T-helper 1 cell (primary cell): ENCODE measurements at places on chromosomes 3 and 15.

- DNase-seq, result no peak
Observed at GRCh38 chr15:50275908-50276307, 10.4 kb upstream of the HDC start.

- DNase-seq, result peak; percentile 27
Observed at GRCh38 chr3:38204599-38205471, 39.5 kb downstream of the OXSR1 start.

DNA sequence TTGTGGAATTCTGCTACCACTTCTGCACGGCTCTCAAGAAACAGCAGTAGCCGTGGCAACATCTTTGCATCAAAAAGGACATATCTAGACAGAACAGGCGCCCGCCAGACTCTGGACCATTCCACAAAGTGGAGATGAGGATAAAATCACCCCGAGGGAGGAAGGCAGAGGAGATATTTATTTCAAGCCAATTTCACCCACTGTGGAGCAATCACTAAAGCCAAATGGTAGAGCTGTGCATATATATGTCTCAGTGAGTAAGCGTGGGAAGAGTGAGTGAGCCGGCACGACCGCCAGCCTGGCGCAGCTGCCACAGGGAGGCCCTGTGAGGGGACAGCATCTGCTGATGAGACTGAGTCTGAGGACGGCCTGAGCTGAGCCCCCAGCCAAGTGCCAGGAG is 111.3 kb downstream of the MEGF11 start:
- DNase-seq, result no peak

GRCh38 chr3:128385080-128385832 is 81.4 kb downstream of the DNAJB8 start:
- DNase-seq, result no peak

DNA sequence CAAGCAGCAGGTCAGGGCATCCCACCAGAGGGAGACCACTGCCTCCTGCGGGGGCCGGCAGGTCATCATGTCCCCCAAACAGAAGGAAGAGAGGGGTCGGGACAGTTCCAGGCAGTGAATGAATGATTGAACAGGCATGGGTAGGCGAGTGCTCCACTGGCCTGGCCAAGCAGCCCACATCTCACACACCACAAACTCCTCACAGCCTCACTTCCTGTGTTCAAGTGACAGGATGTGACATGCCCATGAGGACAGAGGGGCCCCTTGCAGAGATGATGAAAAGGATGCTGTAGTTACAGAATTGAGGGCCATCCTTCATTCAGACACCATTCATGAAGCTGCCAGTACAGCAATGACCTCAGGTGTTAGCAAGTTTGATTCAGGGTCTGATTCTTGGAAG is 3.7 kb downstream of the IQSEC1 start:
- no peak for DNase-seq

GRCh38 chr3:167736264-167736787 is 805 bp downstream of the SERPINI1 start:
- no peak for DNase-seq

DNA sequence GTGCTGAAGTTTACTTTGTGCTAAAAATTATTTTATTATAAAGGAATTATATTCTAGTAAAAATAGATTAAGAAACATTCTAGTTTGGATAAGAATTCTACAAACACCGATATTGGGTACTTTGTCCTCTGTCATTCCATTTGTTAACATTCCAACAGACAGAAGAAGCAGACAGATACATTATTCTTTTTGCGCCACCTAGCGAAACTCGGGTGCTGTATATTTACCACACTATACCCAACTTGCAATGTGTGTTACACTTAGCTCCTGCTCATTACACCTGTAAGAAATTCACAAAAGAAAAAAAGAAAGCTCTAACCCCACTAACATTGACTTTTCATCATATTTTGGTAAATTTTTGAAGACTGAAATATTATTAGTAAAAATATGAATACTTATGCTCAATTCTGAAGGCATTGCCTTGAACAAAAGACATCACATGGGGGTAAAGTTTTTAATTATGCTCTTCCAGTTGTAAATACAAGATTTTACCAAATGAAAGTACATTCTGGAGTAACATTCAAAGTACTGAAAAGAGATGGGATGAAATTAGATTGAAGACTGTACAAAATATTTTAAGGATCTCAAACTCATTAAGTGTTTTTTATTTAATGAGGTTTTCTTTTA is 136.5 kb upstream of the MLF1 start:
- DNase-seq, result no peak

DNA sequence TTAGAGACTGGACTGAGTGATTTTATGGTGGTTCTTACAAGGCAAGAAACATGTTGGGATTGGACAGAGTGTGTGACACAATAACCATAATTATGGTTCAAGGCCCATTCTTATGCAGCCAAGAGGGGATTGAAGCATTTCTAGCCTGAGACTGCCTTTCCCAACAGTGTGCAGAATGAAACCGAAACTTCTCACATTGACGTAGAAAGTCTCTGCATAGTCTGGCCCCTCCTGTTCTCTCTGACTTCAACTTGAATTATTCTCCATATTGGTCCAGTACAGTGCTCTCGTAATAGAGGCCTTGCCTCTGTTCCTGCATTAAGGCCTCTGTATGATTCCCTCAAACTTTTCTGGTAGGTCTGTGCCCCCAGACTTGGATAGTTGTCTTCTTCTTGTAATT is 138.3 kb downstream of the DIPK2A start:
- DNase-seq, result no peak

DNA sequence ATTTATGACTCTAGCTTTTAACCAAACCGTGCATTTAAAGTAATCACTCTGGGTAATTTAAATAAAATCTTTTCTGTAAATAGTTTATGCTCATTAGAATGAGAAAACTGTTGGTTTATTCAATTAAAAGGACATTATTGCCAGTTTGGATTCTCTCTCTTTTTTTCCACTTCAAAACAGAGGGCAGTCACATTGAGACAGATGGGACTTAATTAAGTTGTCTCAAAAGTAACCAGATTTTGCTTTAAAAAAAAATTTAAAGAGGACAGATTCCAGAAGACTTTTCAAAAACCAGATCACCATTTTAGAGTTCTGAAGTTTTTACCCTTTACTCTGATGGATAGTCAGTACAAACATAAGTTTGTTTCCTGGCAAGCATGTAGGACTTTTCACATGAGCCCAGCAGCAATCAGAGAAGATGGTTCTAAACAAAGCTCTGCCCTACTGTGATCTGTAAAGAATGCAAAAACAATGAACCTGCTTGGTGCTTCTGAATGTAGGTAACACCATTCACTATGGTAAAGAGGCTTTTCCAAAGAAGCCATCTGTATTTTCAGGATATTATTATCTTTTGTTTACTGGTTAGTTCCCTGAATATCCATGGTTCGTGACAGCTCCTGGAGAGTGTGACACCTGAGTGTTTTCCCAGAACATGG is 136.2 kb downstream of the LRTM1 start:
- no peak for DNase-seq

- DNase-seq, result no peak
Observed at GRCh38 chr3:174891524-174892203, 32.5 kb downstream of the NAALADL2 start.

- DNase-seq, result no peak
Observed at GRCh38 chr3:187051066-187051465, 88.2 kb downstream of the RPL39L start.

DNA sequence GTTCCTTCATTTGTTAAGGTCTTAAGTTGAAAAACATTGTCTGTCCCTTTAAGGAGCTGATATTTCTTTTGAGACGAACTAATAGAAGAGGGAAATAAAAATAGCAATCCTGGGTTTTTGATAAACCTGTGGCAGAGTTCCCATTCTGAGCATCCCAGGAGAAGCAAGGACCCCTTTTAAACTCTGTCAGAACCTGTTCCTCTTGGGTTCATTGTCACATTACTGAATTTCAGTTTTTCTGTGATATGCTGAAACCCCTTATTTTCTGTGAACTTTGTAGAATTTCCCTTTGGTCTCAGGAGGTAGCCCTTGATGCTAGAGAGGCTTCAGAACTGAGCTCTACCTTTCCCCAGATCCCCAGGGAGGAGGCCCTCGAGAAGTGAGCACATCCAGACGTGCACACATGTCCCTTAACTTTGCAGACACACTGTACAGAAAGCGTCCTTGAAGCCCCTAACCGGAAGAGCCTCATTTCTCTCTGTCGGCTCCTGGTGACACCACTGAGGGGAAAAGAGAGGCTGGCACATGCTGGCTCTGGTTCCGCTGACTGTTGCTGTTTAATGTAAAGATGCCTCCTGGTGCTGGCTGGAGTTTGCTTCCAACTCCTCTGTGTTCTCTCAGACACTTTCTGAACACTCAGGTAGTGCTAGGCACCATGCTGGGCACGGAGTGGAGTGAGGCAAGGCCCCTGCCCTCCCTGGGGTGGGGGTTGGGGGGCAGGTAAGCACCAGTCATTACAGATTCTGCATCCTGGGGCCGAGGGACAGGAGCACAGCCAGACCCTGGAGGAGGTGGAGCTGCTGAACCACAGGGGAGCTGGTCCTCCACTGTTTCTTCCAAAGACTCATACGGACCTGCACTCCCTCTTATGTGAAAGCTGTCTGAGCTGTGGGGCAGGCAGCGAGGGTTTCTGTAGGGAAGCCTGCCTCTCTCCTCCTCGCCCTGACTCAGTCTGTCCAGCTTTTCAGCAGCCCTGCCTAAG is 77.5 kb downstream of the CHDH start:
- no peak for DNase-seq

DNA sequence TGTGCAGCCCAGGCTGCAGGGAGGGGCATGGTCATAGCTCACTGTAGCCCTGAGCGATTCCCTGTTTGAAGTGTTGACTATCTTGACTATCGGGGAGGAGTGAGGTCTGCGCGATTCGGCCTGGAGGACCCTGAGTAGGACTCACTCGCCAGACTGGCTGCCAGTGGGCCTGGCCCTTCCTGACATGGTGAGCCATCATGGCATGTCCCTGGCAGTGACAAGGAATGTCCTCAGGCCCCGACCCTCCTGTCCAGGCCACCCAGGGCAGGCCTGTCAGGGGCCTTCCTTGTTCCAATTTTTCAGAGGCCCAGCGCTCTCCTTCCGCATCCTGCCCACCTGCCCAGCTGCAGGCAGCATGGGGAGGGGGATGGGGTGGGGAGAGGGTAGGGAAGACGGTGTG is 5.2 kb upstream of the OCA2 start:
- no peak for DNase-seq

GRCh38 chr3:58084166-58084565 is 75.9 kb downstream of the FLNB start:
- no peak for DNase-seq

GRCh38 chr3:61565569-61565968 is 4.2 kb downstream of the PTPRG start:
- no peak for DNase-seq

- DNase-seq, result no peak
Observed at GRCh38 chr15:95556866-95557225, 773.7 kb upstream of the NR2F2 start.

GRCh38 chr3:187568171-187568570 is 102.0 kb downstream of the SST start:
- DNase-seq, result no peak

DNA sequence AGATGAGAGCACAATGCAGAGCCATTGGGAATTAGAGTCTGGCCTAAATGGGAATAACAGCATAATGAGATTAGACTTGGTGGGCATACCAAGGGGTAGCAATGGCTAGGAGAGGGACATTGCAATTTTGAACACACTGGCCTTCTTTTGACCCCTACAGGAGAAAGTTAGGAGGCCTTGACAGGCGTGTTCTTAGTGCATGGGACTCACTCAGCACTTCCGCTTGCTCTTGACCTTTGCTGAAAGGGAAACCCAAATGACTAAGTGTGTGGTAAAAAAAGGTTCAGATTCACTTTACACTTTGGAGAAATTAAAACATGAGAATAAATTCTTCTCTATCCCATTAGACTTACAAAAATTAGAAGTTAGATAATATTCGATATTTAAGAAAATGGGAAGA is 317.4 kb downstream of the DIPK2A start:
- no peak for DNase-seq

DNA sequence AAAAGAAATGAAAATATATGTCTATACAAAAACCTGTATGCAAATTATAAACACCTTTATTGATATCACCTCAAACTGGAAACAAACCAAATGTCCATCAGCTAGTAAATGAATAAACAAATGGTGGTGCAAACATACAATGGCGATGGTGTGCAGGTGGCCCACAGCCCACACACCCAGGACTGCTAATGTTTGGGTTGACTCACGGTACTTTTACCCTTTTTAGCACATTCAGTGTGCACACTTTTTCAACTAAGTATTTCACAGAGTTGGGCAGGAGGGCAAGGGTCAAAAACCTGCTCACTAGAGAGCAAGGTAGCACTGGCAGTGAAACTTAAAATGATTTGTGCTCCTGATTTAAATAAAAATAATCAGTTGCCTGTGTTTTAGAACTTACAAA is 123.1 kb upstream of the BHLHE40 start:
- no peak for DNase-seq

DNA sequence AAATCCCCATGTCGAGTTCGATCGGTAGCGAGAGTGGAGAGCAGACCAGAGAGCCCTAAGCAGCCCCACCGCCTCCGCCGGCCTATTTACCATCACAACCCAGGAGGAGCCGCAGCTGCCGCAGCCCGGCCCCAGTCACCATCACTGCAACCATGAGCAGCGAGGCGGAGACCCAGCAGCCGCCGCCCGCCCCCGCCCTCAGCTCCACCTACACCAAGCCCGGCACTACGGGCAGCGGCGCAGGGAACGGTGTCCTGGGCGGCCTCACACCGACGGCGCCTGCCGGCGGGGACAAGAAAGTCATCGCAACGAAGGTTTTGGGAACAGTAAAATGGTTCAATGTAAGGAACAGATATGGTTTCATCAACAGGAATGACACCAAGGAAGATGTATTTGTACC is 89.5 kb upstream of the TPM1 start:
- no peak for DNase-seq

DNA sequence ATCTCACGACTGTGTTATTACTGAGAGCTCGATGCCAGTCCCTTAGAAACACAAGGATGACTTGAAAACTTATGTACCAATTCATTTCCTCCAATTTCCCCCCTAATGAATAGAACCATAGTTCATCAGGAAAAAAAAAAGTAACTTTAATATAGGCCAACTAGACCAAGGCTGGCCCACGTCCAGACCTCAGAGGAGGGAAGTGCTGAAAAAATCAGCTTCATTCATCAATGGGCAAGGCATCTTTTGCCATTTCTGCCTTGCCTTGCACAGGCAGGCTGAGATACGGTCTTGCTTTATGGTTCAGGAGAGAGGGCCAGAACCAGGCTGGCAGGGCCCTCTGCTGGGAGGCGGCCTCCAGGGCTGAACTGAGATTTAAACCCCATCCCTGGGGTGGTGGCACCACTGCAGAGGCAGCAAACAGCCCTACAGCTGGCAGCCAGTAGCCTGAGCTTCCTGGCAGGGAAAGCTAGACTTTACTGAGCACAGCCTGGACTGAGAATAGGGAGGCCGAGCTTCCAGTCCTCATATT is 104.1 kb upstream of the TNFAIP8L3 start:
- DNase-seq, result no peak

- no peak for DNase-seq
Observed at GRCh38 chr3:62371720-62372591, 1.4 kb downstream of the FEZF2 start.
